ENCODE measurements at places on chromosomes 5 and 9.

- DNase-seq = no peak
Measured at GRCh38 chr5:16792598-16793275, 143.4 kb downstream of the MYO10 start.

- no peak for DNase-seq
Measured at GRCh38 chr5:35538198-35538931, 79.3 kb upstream of the SPEF2 start.

DNA sequence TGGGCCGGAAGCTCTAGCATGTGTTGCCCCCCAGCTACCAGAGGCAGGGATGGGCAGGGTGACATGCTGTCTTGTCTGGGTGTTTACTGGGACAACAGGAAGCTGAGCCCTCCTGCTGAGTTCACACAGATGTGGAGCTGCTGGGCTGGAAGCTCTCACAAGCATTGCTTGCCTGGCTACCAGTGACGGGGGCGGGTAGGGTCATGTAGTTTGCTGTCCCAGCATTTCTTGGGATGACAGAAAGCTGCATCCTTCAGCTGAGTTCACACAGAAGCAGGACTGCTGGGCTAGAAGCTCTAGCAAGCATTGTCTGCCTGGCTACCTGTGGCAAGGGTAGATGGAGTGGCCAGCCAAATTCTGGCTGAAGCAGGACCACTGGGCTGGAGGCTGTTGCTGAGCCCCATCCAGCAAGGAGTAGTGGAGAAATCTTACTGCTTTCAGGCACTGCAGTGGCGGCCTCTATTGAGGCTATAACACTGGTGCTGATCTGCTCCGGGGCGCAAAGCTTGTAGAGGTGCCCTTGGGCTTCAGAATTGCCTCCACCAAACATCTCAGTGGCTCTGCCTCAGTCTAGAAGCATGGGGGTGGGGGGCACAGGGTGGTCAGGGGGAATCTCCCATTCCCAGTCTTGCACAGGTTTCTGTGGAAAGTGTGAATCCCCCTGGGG is 25.1 kb downstream of the POLK start:
- DNase-seq = no peak

GRCh38 chr5:178330791-178331404 is 98.3 kb upstream of the PHYKPL start:
- no peak for DNase-seq

DNA sequence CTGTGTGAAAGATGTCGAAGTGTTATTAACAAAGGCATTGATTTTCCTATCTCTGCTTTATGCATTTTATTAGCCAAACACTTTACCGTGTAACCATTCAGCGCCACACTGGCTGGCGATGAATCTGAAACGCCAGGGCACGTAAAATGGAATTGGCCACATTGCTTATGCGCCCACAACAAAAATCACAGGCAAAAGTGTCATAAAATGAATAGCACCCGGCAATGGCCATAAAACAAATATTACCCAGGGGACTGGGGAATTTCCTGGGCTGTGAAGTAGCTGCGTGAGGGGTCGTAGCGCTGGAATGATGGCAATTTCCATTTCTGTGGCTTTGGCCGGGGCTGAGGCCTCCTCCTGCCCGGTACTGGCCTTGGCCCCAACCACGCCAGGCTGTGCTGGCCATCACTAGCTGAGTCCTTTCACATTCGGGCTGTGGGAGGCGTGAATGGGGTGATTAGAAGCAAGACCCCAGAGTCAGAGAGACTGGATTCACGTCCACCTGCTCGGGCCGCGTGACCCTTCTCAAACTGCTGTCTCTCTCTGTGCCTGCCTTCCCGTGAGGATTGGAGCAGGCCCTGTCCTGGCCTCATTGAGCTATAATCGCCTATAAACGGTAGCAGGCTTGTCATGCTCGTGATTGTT is 254.5 kb downstream of the PBX3 start:
- no peak for DNase-seq

DNA sequence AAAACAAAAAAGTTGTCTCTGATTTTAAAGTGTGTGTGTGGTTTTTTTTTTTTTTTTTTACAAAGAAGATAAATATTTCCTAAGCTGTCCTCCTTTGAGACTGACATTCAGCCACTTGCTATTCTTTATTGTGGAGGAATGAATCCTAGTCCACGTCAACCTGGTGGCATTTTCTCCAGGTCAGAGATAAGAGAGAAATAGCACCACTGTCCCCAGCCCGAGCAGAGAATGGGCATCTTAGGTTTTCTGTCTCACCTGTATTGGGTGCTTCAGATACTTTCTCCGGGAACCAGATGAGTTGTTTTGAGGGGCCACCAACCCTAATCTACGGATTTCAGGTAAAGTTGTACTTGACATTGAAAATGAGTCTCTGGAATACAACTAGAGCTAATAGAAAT is 1.4 kb downstream of the ITGA2 start:
- DNase-seq = no peak

- DNase-seq = no peak
Measured at GRCh38 chr9:93968451-93969327, 13.5 kb upstream of the BARX1 start.

DNA sequence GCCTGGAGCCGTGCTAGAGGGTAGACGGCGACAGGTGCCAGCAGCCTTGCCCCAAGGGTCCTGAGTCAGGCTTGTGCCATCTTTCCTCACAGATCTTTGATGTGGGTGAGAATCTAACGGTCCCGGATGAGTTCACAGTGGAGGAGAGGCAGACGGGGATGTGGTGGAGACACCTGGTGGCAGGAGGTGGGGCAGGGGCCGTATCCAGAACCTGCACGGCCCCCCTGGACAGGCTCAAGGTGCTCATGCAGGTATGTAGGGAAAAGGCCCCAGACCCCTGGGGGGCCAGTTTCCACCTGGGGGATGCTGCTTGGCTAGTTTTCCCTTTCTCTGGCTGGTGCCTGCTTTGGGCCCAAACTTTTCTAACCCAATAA is 24.0 kb downstream of the PTGES2 start:
- DNase-seq = no peak

DNA sequence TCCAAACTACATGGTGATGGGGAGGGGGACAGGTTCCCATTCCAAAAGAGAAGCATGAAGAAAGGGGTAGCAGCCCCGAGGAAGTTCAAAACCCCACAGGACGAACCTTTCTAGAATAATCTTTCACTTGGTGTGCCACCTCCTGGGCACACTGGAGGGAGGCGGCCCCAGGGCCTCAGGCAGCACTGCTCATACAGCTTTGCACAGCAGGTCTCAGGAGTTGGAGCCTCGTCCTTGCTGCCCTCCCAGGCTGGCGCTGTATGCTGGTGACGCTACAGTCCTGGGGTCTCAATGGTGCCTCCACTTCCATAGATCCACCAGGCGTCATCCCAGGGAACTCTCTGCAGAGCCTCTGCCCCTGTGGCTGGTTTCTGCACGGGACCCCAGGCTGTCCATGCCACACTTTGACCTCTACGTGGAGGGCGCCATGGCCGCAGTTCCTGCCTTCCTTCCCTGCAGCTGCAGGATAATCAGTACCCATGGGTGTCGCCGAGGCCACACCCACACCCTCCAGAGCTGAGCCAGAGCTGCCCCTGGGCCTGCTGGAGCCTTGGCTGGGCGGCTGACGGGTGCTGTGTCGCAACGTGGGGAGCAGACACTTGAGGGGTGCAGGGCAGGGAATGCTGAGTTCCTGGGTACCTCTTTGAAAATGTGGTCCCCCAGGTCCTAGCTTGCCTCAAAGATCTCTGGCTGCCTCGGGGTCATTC is 95.3 kb downstream of the COL5A1 start:
- DNase-seq = no peak

All from effector memory CD8-positive, alpha-beta T cell (primary cell).